ENCODE measurements at places on chromosomes 2 and 18.

GRCh38 chr2:132415915-132416722 is 486 bp upstream of the GPR39 start:
- DNase-seq, result peak; percentile 45

DNA sequence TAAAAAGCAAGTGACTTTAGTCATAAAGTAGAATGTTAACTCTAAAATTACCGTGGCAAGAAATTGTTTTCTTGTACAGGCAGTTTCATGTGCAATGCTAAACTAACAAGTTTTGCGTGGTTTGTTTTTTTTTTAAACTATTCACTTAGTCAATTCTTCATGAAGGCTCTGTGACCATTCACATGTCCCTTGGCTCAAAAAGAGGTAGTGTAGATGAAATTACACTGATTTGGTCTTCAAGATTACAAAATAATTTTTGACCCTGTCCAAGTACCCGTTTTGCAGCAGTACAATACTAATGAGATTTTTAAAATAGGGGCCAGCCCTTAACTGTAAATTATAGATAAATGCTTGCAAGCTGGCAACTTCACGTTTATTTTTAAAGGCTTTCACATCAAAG is 1.3 kb downstream of the TMEM131 start:
- no peak for DNase-seq

DNA sequence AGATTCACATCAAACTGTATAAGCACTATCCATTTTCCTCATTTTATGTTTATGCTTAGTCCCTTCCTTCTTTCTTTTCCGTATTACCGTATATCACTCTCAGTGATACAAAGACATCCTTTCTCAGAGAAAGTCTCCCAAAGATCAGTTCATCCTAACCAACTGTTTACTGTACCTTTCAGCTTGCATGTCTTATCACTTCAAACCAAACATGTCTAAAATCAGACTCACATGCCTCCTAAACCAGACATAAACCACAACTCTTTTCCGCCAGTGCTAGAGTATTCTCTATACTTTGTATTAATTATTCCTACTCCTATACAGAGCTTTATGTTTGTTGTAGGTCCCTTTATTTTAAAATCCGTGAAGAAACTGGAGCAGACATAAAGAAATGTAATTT is 41.5 kb downstream of the KCMF1 start:
- no peak for DNase-seq

DNA sequence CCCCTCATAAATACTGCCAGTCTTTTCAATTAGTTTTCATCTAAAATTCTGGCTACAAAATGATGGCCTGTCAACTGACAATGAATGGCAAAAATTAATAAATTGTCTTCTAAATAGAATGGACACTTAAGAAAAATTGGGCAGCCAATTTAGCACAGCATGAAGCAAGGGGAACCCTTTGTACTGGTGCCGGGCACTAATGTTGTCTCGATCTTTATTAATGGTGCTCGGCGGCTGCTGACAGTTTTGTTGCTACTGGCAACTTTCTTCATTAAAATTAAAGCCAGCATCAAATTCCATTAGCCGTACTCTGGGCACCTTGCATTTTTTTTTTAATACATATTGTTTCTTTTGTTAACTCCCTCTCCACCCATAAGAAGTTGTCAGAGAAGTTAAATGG is 309.3 kb downstream of the GBX2 start:
- DNase-seq, result no peak

DNA sequence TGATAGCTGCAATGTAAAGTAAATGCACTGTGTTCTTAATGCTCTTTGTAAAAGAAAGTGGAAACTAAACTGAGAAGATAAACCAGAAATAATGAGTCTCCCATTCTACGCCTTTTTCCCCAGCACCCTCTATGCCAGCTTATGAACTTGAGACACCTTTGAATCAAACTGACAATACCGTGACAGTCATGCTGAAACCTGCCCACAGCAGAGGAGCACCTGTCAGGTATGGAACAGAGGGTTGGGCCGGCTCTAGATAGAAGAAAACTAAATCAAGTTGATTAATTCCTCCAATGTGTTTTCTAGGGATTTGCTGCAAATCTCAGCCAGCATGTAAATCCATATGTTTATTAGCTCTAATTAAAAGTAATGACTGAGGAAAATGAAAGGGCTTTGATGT is 520.6 kb upstream of the RAB12 start:
- DNase-seq, result no peak
